ENCODE measurements at places on chromosomes 2 and 18.

DNA sequence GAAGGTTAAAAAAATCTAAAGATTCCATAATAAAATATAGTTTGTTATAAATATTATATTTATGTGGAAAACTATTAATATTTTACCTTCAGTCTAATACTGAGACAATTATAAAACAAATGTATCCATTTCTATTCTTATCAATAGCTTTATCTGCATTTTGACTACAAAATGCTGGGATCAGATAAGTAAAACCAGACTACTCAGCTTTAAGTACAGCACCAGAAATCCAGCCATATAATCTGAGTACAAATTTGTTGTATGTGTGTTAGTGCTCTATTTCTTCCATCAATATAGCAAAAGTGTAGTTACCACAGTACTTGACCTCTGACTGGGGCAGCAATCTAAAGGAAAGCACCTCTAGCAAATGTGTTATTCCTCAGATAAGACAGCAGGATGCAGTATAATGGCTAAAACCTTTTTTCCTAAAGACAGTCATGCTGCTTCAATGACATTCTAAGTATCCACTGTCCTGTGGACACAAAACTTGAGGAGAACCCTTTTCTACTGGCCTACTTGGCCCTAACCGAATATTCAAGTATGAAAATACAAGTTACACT, 68.1 kb downstream of the OLA1 start:
- no peak for DNase-seq

DNA sequence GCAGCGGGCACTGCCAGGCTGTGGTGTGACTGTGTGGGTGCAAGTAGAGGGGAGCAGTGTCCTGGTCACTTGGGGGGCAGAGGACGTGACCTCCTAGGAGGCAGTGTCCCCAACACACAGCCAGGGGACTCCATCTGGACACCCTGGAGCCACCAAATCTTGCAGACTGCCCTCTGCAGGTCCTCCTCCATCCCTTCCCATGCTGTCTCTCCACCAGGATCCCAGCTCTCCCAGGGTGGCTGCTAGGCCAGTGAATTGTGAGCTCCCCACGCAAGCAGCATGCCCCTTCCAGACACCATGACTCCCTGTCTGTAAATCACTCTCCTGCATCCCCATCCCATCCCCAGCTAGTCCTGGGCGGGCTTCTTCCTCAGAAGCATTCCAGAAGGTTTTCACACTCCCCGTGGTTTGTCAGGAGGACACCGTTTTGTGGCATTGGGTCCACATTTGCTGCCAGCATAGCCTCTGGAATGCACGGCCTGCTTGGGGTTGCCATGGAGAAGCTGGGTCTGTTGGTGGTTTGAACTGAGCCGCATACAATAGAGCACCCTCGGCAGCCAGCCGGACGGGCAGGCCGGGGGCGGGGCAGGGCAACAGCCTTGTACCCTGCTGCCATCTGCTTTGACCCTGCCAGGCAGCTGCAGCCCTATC, 210.7 kb downstream of the KLHL29 start:
- DNase-seq, result no peak

DNA sequence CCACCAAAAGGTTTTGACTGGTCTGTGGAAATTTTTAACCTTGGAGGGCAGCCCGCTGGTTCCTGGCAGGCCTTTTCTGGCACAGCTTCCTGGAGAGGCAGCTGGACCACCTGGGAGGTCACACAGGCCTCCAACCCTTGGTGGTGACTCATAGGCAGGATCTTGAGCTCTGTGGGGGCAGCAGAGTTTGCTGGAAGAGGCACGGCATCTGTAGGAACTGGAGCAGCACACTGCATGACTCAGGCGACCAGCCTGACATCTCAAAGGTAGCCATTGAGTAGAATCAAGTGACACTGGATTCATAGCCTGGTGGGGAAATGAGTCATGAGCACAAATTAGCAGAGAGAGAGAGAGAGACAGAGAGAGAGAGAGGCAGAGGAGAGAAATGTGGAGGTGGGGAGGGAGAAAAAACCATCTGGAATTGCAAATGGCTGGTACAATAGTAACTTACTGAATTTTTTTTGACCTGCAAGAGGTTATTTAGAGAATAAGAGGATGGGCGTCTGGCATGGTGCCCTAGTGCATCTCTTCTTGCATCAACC, 57.4 kb downstream of the TRPM8 start:
- DNase-seq, result peak; percentile 48

- DNase-seq, result no peak
These were observed 267.0 kb downstream of the SRBD1 start for GRCh38 chr2:45344071-45344470.

DNA sequence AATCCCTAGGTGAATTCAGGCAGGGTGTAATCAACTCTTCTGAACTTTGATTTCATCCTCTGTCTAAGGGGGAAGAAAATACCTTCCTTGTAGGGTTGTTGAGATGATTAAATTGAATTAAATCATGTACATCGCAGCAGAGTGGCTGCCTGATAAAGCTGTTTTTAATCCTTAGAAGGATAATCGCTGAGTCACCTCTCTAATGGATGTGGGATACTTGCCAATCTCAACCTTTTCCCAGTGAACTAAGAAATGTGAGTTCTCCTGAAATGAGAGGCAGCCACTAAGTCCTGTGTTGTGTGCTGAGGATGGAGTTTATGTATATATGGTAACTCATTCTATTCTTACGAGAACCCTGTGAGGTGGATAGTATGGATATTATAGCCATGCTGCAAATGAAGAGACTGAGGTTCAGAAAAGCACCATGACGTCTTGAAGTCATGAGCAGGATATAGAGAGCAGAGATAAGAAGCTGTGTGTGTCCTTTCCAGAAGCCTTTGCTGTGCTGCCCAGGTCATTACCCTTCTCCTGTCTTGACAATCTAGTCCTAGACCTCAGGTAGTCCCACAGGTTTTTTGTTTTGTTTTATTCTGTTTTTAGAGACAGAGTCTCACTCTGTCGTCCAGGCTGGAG, 93.3 kb downstream of the HNRNPLL start:
- DNase-seq, result no peak

- no peak for DNase-seq
These were observed 89.6 kb downstream of the NBEAL1 start for GRCh38 chr2:203104273-203104672.

- no peak for DNase-seq
These were observed 3.0 kb upstream of the GFPT1 start for GRCh38 chr2:69390001-69390400.

- DNase-seq, result no peak
These were observed 86.6 kb downstream of the WDSUB1 start for GRCh38 chr2:159199761-159200465.

DNA sequence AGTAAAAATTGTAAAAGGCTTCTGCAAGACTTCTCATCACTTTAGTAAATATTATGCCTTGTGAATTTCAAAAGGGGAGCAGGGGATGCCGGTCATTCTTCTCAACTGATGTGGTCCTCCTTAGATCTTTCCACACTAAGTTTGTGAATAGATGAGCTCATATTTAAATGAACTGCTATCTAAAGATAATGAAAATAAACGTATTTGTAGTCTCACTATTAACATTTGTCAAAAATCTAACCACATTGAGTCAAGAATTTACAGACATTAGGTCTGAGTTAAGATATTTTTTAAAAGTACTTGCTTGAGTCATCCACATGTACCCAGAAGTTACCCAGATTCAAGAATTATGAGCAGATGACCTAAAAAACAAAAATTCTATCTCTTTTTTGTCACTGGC, 6.5 kb downstream of the PRPF40A start:
- no peak for DNase-seq

- DNase-seq, result no peak
These were observed 1318.5 kb upstream of the CELF4 start for GRCh38 chr18:38884050-38884449.

Data from K562 (cell line).